ENCODE measurements at places on chromosomes 5 and 9. TPM values are rescaled to one million over a fixed set of nuclear protein-coding genes. Genes with fewer than 3 reads are reported as not detected.

DNA sequence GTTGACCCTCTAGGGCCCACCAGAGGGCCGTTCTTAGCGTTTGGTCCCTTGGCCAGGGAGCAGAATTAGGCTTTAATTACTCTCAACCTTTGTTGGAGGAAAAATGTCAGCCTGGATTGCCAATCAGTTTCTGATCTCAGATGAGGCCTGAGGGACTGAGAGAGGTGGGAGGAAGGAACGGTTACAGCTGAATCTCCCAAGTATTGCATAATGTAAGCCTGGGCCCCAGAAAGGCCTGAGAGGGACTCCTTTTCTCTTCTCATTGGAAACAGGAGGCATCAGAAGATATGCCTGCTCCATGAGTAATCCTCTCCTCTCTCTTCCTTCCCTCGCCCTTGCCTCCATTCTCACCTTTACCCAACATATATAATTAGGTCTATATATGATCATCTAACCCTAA, 105.7 kb downstream of the INSYN2B start:
- DNase-seq = no peak

DNA sequence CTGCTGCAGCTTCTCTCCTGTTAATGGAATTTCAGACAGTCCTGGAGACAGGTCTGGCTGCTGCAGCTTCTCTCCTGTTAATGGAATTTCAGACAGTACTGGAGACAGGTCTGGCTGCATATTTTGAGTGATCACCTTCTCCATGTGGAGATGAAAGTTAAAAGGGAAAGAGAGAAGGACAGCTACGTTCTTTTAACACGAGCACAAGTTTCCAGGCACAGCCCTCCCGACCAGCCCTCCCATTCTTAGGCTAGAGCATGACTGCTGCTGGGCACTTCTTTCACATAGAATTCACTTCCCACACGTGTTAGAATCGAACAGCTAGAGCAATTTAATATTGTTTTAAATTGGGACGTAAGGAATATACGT, 133.3 kb upstream of the DMRT1 start:
- DNase-seq = no peak

DNA sequence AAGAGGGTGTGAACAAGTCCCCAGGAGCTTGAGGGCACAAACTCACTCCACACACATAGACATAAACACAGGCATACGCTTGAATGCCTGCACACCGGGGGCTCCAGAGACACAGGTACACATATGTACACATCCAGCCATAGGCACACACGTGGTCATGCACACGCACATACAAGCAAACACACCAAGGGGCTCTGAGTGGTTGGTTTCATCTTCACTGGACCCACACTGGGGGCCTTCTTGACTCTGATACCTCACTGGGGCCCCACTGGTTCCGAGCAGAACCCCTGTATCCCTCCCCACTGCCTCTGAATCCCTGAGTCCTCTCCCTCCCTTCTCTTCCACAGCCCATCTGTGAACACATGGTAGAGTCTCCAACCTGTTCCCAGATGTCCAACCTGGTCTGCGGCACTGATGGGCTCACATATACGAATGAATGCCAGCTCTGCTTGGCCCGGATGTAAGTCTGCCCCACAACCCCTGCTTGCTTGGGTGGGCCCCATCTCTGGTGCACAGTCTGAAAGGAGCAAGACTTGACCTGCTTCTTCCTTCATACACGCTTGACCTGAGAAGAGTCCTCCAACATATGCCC, 6.4 kb downstream of the SPINK4 start:
- DNase-seq = no peak

DNA sequence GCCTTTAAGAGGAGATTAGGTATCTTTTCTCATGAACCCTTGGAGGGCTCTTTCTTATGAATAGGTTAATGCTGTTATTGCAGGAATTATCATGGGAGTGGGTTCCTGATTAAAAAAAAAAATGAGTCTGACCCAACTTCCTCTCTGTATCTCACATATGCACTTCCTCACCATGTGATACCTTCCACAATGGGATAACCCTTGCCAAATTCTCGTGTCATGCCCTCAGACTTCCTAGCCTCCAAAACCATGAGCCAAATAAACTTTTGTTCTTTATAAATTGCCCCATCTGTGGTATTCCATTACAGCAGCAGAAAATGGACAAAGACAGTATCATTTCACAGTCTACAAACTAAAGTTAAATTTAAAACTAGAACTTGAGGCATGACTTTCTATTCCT, 1.0 kb downstream of the OR1B1 start:
- no peak for DNase-seq

GRCh38 chr9:136242918-136243525, 2.6 kb downstream of the QSOX2 start:
- DNase-seq = no peak

DNA sequence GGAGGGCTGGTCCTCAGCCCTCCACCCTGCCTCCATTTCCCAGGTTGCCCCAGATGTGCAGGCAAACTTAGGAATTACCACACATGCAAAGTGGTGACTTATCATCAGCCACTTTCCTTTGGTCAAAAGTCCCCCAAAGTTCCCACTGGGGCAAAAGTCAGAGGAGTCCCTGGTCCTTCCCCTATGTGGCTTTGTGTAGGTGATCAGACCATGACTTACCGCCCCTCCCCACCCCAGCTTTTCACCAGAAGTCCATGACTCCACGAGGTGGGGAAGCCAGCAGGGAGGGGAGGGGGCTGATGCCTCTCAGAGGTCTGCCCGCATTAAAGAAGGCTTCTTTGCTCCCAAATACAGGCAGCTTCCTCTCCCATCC, 5.8 kb downstream of the TRAF1 start:
- no peak for DNase-seq

Gene NUTM2F
- not detected for total RNA-seq

Data from uterus (tissue), 4 donors.